ENCODE measurements at places on chromosomes 7 and 10.

DNA sequence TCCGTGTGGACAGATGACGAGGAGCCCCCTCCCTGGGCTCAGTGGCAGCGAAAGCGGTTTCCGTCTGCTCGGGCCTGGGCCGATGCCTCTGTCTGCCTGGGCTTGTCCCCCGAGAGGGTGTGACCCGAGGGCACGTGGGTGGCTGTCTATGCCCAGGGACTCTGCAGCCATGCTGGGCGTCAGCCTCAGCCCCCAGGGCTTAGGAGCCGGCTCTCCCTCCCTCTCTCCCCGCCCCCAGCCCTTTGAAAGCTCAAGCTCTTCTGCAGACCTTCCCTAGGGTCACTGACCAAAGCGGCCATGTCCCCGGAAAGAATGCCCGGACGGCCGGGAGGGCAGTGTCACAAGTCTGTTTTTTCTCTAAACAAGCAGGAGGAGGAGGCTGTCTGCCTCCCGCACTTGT is 7.1 kb downstream of the MICALL2 start:
- no peak for DNase-seq

DNA sequence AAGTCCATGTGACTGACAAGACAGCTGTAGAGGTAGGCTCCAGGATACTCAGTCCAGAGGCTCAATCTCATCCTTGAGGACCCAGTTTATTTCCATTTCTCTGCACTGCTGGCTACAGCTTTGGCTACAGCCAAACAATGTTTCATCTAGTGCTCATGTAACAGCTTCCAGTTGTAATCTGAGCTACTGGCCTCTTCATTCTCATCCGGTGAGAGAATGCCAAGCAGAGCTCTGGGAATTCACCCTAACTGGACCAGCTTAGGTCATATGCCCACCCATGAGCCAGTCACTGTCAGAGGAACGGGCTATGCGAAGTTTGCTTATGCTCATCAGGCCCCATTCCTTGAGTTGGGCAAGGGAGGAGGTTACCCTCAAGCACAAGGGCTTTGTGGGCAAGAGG is 192.9 kb downstream of the EVX1 start:
- no peak for DNase-seq

- no peak for DNase-seq
Observed at GRCh38 chr10:29304264-29304994, 15.6 kb downstream of the LYZL1 start.

- DNase-seq = no peak
Observed at GRCh38 chr7:113608782-113609181, 310.0 kb downstream of the PPP1R3A start.

DNA sequence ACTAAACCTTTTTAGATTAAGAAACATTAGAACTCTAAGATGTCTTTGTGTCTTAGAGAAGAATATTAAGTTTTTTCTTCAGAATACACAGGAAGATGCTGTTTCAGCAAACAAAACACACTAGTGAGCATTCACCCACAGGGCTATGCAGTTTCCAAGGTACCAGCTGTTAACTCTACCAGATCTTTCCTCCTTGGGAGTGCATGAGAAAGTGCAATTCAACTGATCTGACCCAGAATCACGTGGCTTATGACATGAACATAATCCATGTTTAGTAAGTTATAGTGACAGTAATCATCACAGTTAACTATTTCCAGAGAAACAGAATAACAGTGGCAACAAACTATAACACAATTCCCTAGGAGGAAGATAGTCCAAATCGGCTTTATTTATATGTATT is 270.7 kb downstream of the CACNA2D1 start:
- DNase-seq = no peak

- DNase-seq = peak; percentile 94
Observed at GRCh38 chr7:73429215-73429614, 4.4 kb upstream of the FZD9 start.

DNA sequence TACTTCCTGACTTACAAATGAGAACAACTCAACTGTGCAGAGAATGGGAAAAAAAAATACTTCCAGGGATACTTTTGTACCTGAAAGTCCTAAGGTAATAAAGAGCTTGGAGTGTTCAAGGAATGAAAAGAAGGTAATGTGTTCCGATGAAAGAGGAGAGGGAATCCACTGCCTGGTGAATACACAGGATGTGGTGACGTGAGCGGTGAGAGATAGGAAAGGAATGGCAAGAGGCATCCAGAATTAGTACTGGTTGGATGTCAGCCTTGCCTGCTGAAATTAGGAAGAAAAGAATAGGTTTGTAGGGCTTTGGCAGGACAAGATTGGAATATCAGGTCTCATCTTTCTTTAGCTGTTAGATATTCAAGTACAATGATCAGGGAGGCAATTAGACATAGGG is 347.7 kb downstream of the POM121L12 start:
- no peak for DNase-seq

- no peak for DNase-seq
Observed at GRCh38 chr7:128959296-128959695, 21.6 kb downstream of the IRF5 start.

- DNase-seq = no peak
Observed at GRCh38 chr10:111338805-111339204, 262.0 kb downstream of the ADRA2A start.

DNA sequence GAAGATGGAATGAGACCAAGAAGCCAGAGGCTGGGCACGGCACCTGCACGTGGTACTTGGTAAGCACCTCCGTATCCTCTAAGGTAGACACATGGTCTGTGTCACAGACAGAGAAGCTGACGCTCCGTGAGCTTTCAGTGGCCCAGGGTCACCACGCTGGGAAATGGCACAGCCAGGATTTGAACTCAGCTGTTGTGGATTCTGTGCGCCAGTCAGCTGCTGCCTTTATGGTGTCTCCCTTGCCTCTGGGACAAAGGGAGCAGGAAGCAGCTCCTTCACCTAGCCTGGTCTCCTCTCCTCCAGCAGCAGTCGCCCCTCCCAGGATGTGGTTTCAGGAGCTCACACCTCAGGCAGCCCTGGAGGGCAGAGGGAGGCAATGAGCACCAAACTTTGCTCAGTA is 110.8 kb downstream of the ARHGAP22 start:
- DNase-seq = no peak

- no peak for DNase-seq
Observed at GRCh38 chr7:129093867-129094456, 39.1 kb upstream of the TNPO3 start.

DNA sequence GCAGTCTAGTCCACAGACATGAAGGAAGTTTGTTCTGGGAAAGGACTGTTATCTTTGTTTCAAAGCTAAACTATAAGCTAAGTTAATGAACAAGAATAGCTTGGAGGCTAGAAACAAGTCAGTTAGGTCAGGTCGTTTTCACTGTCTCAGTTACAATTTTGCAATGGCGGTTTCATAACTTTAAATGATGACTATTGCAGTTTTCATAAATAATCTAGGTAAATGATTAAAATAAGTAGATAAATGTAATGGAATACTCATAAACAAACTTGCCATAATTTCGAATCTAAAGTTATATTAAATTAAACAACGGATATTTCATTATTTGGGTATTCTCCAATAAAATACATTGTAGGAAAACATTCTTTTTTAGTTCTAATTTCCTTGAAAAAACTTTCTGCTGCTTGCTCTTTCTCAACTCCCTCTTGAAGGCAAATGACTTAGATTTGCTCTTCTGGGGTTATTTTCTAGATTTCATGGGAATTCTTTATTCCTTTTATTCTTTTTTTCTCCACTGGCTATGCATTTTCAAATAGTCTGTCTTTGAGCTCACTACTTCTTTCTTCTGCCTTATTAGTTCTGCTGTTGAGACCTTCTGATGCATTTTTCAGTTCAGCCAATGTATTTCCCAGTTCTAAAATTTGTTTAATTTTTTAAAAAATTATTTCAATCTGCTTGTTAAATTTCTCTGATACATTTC is 103.8 kb upstream of the APBB1IP start:
- no peak for DNase-seq

DNA sequence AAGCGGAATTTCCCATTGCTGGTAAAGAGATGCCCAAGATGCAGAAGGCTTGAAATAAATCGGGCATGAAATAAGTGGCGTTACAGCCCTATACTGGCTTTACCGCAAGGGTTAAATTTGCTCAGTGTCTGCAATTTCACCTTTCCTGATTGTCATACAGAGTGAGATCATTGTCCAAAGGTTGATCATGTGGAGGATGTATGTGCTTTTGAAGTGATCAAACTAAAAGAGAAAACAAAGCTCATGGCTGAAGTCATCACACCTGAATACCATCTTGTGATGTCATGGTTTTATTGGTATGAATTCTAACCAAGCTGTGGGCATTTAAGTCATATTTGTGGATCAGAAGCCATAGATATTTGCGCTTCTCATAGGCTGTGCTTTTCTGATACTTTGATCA is 635.5 kb downstream of the AUTS2 start:
- DNase-seq = no peak

GRCh38 chr7:101983147-101983811 is 165.9 kb downstream of the CUX1 start:
- DNase-seq = no peak

GRCh38 chr7:132472463-132473120 is 103.7 kb downstream of the PLXNA4 start:
- DNase-seq = no peak

GRCh38 chr7:70137126-70137525 is 538.9 kb downstream of the AUTS2 start:
- DNase-seq = no peak

Data from ecto neural progenitor cell (in vitro differentiated cells).